ENCODE measurements at places on chromosomes 16 and 17.
A peak's percentile ranks its signal among the peaks of the same experiment; 100 is the strongest.

DNA sequence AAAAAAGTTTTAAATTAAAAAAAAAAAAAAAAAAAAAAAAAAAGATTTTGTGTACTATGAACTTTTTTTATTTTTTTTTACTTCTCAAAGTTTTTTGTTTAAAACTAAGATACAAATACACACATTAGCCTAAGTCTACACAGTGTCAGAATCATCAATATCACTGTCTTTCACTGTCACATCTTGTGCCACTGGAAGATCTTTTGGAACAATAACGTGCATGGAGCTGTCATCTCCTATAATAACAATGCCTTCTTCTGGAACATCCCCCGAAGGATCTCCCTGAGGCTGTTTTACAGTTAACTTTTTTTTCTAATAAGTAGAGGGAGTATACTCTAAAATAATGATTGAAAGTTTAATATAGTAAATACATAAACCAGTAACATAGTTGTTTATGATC, 295.7 kb downstream of the KCNJ2 start:
- no peak for DNase-seq

GRCh38 chr16:50306287-50306686, 39.9 kb downstream of the ADCY7 start:
- DNase-seq: peak; percentile 37

DNA sequence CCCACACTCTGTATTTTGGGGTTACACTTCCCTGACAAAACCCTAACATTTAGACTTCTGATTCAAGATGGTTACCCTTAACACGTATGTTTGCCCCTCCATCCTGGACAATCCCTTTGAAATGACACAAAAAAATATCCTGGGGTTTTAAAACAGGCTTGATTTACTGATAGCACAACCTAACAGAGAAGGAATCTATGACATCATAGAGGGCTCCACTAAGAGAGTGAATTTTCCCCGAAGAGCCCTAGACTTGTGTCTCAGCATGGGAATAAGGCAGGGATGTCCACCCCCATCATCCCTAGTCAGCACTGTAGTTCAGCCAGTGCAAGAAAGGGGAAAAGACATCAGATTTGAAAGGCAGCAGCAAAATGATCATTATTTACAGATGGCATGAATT, 15.8 kb upstream of the SRCIN1 start:
- DNase-seq: no peak

DNA sequence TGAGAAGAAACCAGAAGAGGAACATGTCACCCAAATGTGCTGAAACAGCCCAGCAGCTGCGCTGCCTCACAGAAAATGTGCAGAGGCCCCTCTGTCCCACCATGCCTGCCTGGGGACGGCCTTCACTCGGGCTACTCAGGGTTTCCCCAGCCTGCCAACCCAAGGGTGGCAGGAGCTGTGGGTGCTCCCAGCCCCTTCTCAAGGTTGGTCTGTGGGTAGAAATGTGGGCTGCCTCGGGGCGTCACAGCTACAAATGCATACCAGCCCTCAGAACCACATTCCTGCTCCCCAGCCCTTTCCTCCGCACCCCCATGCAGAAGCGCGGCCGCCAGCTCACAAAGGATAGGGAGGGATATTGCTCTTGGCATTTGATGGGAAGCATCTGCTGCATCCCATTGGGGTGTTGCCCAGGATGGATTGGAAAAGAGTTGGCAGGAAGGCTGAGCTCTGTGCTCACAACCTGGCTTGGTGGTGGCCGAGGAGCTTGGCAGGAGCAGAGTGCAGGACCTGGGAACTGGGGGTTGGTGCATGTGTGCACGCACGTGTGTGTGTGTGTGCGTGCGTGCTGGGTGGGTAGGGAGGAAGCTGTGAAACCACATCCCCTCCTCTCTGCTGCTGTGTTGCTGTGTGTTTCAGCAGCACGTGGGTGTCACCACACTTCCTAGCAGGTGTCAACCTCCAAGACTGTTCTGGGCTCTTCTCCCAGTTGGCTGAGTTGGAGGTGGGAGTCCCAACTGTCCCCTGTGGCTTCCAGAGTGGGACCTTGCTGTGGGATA, 304.4 kb downstream of the SEC14L1 start:
- no peak for DNase-seq

DNA sequence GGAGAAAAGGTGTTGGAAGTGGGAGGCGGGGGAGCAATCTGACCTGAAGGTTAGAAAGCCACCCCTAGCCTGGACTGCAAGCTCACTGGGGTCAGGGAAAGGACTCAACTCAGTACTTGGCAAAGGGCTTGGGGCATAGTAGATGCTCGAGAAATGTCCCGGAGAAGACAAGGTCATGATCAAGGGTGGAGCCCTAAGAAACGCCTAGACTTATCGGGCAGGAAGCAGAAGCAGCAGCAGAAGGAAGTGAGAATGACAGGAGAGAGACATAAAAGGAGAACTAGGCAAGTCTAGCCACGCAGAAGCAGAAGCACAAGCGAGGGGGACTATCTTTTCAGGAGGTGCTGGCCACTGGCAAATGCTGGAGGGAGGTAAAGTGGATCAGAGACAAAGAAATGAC, 10.2 kb downstream of the COTL1 start:
- no peak for DNase-seq

DNA sequence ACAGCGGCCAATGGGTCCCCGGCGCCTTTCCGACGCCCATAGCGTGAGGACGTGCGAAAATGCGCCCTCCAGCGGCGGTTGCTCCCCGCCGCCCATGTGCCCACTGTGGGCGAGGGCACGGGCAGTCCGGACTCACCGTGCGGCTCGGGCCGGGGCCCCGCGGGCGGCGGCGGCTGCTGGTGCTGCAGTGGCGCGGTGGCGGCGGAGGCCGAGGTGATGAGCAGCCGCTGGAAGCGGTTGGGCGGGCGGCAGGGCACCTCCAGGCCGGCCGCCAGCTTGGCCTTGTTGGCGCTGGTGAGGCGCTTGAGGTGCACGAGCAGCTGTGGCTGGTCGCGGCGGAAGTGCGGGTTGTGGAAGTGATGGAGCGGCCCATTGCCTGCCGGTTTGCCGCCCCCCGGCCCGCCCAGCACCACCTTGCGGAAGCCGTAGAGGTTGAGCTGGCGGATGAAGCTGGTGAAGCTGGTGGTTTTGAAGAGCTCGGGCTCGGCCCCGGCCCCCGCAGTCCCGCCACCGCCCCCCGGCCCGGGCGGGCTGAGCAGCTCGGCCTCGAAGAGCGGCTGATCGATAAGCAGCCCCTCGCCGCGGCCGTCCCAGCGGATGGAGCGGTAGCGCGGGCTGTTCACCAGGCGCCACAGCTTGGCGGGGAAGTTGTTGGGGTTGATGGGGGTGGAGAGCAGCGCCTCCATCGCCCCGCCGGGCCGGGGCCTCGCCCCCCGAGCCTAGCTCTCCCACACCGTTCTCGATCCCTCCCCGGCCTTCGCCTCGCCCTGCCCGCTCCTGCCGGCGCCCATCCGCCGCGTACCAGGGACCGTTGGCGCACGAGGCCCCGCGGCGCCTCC, at the start of gene HSF5:
TSS of gene HSF5 (minus strand) at position 820 of the 839 bp plus-strand sequence. CDS start at position 686, 134 bp downstream.
- no peak for DNase-seq

DNA sequence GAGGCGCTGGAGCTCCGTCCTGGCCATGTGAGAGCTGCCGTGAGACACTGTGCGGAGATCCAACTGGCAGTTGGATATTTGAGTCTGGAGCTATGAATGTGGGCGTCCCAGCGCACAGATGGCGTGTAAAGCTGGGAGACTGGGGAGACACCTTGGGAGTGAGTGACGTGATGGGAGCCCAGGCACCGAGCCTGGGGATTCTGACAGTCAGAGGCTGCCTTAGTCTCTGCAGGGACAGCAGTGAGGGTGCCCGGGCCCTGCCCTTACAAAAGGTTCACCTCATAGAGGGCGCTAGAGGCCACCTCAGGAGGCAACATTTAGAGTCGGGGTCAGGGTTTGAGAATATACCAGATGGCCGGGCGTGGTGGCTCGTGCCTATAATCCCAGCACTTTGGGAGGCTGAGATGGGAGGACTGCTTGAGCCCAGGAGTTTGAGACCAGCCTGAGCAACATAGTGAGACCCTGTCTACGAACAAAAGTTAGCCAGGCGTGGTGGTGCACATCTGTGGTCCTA, 194.1 kb upstream of the GSE1 start:
- no peak for DNase-seq

GRCh38 chr16:89216315-89217137, 977 bp upstream of the ZNF778 start:
- peak; percentile 74 for DNase-seq

DNA sequence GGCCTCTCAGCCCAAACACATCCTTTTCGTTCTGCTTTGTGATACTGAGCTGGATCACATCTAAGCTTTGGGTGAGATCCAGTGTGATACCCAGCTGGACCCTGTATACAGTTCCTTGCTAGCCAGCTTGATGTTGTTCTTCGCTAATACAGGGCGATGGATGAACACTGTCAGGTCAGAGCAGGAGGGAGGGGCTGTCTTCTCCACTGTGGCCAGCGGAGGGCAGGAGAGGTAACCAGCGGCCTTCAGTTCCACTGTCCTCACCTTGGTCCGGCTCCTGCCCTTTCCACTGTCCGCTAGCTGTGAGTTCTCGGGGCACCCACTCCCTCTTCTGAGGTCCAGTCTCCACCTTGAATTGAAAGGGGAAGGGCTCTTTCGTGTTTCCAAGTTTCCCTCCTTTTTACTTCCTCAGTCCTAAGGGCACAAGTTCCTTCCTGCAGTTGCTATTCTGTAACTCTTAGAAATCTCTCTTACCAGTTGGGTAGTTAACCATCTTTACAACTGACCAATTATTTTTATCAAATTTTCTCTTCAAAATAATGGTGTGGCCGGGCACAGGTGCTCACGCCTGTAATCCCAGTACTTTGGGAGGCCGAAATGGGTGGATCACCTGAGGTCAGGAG, 3.0 kb upstream of the ZNF213 start:
- no peak for DNase-seq

DNA sequence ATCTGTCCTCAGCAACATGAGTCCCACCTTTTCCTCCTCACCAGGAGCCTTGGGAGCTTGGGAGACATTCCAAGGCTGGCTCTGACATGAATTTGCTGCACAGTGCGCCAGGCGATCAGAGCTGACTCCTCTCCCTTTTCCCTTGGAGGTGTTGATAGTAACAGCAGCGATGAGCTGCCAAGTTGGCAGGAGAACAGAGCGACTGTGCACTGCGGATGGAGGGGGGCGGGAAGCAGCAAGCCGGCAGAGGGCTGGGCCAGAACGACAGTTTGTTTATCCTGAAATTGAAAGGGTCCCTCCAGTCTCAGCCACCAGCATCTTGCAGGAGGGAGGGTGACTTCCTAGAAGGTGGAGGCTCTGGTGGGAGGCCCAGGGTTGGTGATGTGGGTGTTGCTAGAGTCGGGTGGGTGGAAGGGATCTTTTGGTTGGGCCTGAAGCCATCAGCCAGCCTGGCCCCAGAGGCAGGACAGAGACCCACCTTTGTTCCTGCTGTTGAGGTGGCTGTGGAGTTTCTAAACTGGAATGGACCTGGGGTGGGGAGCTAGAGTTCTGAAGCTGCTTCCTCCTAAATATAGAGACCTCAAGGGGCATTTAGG, 22.5 kb upstream of the DYNLL2 start:
- no peak for DNase-seq

DNA sequence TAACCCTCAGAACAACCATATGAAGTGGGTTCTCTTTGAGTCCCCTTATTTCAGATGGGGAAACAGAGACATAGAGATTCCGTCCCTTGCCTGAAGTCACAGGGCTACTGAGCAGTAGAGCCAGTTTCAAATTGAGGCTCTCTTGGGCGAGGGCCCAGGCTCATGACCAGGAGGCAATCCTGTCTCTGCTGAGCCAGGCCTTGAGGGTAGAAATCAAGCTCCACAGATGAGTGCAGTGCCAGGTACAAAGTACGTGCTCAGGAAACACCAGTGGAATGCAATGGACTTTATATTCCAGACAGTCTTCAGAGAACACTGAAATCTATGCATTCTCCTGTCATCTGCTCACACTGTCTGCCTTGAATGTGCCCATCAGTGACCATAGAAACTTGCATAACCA, 291.7 kb upstream of the MAF start:
- DNase-seq: no peak

DNA sequence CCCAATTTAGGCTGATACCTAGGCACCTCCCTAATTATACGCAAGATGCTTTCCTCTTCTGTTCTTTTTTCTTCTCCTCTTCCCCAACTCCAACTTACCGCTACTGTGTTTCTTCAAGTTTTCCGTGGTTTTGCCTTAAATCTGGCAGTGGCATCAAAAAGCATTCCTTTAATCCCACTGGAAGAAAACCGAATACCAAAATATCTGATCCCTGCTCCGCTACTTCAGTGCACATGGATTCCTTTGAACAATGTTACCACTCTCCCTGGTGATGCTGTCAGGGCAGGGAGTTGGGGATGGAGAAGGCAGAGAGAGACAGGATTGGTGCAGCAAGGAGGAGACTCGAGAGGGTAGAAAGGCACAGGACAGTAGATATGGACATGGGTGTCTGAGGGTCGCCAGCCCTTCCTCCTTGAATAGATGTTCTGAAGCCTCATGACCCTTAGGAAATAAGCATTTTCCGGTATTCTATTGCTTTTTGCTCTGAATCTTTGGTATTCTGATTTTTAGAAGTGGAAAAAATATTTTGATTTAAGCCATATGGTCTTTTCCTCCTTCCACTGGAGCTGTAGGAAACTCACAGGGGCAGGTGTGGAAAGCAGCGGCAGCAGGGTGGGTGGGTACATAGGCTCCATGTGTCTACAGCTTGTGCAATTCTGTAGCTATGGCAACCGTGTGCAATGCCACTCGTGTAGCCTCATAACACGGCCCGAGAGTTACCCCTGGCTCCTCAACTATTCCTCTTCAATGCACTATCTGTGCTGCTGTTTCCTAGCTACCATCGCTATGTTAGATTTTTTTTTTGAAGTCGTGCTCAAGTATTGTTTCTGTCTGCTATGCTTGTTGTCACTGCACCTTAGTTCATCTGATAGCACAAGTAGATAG, 32.3 kb upstream of the TANC2 start:
- DNase-seq: no peak

- no peak for DNase-seq
Observed at GRCh38 chr16:62846399-62847057, 810.3 kb upstream of the CDH8 start.

DNA sequence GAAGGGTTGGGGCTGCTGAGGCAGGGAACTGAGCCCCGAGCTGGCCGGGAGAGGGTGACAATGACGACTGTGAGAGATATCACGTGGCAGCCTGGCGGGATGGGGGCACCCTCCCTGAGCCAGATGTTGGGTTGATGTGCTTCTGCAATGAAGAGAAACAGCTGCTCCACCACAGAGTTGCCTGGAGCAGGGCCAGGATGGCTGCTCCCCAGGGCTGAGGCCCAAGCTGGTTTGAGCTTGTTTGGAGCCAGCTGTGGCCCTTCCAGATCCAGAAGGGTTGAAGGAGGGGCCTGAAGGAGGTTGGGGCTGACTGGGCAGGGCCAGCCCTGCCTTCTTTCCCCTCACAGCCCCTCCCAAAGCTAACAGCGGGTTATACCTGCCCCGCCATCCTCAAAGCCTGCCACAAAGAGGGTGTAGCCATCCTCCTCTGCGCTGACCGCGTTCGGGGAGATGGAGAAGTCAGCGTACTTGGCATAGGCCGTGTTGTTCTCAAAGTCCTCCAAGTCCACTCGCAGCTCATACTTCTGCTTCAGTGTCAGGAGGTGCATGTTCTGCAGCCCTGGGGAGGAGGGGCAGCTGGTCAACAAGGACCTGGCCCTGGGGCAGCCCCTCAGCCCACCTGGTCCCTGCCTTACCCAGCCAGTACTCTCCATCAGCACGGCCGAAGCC, 2.1 kb downstream of the MFAP4 start:
- DNase-seq: peak; percentile 92
